NCI-H187 (cell line): ENCODE measurements at places on chromosomes 4 and X.

- DNase-seq: no peak
These were observed 57.7 kb upstream of the ATXN3L start for GRCh38 chrX:13377550-13377934.

GRCh38 chr4:16238327-16238726, 12.1 kb upstream of the TAPT1 start:
- DNase-seq: no peak

- no peak for DNase-seq
These were observed 82.4 kb upstream of the FAM9C start for GRCh38 chrX:13126775-13127174.

GRCh38 chr4:100362366-100362765, 155.5 kb downstream of the EMCN start:
- DNase-seq: no peak

DNA sequence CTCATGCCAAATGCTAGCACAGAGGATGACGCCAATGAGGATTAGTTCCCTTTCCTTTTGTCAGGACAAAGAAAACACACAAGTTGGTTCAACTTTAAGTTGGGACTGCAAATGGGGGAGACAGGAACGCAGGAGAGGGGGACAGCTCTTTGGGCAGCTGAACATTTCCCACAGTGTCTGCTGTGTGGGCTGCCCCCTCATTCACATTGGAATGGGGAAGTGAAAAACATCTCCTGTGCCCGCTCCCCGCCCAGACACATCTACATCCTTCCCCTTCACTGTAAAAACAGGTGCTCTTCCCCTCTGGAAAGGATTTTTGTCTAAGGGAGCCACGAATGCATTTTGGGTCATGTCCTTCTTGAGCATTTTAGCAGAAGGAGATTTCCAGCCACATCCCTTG, 44.5 kb upstream of the TBC1D9 start:
- DNase-seq: no peak
